ENCODE measurements at places on chromosomes 16 and 17. TPM values are rescaled to one million over a fixed set of nuclear protein-coding genes. Genes with fewer than 3 reads are reported as not detected.

ARMC5 gene
- total RNA-seq: 8.6 TPM

KCNG4 gene
- not detected for total RNA-seq

KRTAP17-1 gene
- not detected for total RNA-seq

FAM171A2 gene
- total RNA-seq: 0.86 TPM

TPSAB1 gene
- total RNA-seq: not detected

NSRP1 gene
- 10.8 TPM for total RNA-seq

SMIM22 gene
- total RNA-seq: not detected

UBN1 gene
- 28.1 TPM for total RNA-seq

MRPL58 gene
- 23.7 TPM for total RNA-seq

HBZ gene
- not detected for total RNA-seq

KRTAP4-4 gene
- not detected for total RNA-seq

RUNDC1 gene
- 9.3 TPM for total RNA-seq

SLFN14 gene
- not detected for total RNA-seq

TAT gene
- not detected for total RNA-seq

MEIOB gene
- under 0.01 TPM for total RNA-seq

PALB2 gene
- total RNA-seq: 18.0 TPM

PLA2G10 gene
- not detected for total RNA-seq

TEX14 gene
- total RNA-seq: under 0.01 TPM

NOG gene
- total RNA-seq: 0.64 TPM

QPRT gene
- total RNA-seq: 123 TPM

GGT6 gene
- not detected for total RNA-seq

WNT3 gene
- 0.97 TPM for total RNA-seq

CSH2 gene
- not detected for total RNA-seq

CLEC3A gene
- not detected for total RNA-seq

CTRL gene
- not detected for total RNA-seq

CD79B gene
- not detected for total RNA-seq

ABCA8 gene
- total RNA-seq: 2.2 TPM

OR4D1 gene
- total RNA-seq: not detected

USP43 gene
- not detected for total RNA-seq

CHRNE gene
- 0.32 TPM for total RNA-seq

GAS2L2 gene
- total RNA-seq: not detected

GDE1 gene
- total RNA-seq: 71.8 TPM

CARHSP1 gene
- 165 TPM for total RNA-seq

HBM gene
- not detected for total RNA-seq

MRPS23 gene
- 22.0 TPM for total RNA-seq

GCGR gene
- total RNA-seq: not detected

C17orf67 gene
- 0.86 TPM for total RNA-seq

LUC7L3 gene
- total RNA-seq: 31.5 TPM

HYDIN gene
- 2.3 TPM for total RNA-seq

MAP2K6 gene
- 0.32 TPM for total RNA-seq

SNX20 gene
- total RNA-seq: not detected

CASKIN1 gene
- total RNA-seq: under 0.01 TPM

PDP2 gene
- total RNA-seq: 25.9 TPM

ARHGAP44 gene
- 0.64 TPM for total RNA-seq

RNF135 gene
- total RNA-seq: 8.6 TPM

KRTAP4-5 gene
- not detected for total RNA-seq

PSMB10 gene
- 72.8 TPM for total RNA-seq

RPRML gene
- not detected for total RNA-seq

PPP1R1B gene
- total RNA-seq: not detected

RNF227 gene
- total RNA-seq: 4.2 TPM

SMG6 gene
- total RNA-seq: 50.5 TPM

PPL gene
- total RNA-seq: 0.32 TPM

PROCA1 gene
- total RNA-seq: 1.6 TPM

CMIP gene
- 9.3 TPM for total RNA-seq

ZPBP2 gene
- not detected for total RNA-seq

SLC7A6 gene
- total RNA-seq: 49.7 TPM

KRT12 gene
- total RNA-seq: not detected

PRSS27 gene
- total RNA-seq: 0.97 TPM

NAGPA gene
- 17.3 TPM for total RNA-seq

RNF43 gene
- total RNA-seq: not detected
